Activated naive CD4-positive, alpha-beta T cell treated with Interleukin-2 at 50 U/mL for 16 hours (primary cell): ENCODE measurements at places on chromosomes 12 and 14.

DNA sequence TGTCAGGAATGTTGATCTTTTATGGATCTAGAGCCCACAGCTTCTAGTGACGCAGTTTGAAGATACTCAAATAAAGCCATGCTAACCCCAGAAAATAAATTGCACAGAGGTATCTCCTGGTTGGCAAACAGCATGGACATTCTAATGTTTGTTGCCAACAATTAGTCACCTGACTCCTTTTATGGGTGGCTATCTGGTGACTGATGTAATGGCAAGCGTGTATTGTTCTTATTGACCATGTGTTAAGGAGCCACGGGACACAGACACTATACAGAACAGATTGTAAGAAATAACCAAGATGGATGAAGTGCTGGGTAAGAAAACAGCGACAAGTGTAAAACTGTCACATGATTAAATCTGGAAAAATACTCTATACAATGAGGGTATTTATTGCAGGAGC, 401.3 kb upstream of the PDE3A start:
- no peak for DNase-seq

GRCh38 chr14:81471062-81471461, 62.6 kb downstream of the SEL1L start:
- DNase-seq: no peak

DNA sequence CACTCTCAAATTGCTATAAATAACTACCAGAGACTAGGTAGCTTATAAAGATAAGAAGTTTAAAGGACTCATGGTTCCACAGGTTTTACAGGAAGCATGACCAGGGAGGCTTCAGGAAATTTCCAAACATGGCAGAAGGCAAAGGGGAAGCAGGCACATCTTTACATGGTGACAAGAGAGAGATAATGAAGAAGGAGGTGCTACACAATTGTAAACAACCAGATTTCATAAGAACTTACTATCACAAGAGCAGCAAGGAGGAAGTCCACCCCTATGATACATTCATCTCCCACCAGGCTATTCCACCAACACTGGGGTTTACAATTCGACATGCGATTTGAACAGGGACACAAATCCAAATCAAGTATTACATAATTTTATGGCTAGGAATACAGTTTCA, 257.7 kb downstream of the BTG1 start:
- no peak for DNase-seq

GRCh38 chr12:52147367-52147963, 44.3 kb downstream of the KRT80 start:
- DNase-seq: no peak

- no peak for DNase-seq
Observed at GRCh38 chr12:72889791-72890190, 617.6 kb downstream of the TRHDE start.

- no peak for DNase-seq
Observed at GRCh38 chr12:65907513-65907912, 83.2 kb downstream of the HMGA2 start.

- DNase-seq: no peak
Observed at GRCh38 chr14:96625426-96625985, 123.3 kb downstream of the PAPOLA start.

- no peak for DNase-seq
Observed at GRCh38 chr12:124822218-124822617, 41.4 kb downstream of the SCARB1 start.

DNA sequence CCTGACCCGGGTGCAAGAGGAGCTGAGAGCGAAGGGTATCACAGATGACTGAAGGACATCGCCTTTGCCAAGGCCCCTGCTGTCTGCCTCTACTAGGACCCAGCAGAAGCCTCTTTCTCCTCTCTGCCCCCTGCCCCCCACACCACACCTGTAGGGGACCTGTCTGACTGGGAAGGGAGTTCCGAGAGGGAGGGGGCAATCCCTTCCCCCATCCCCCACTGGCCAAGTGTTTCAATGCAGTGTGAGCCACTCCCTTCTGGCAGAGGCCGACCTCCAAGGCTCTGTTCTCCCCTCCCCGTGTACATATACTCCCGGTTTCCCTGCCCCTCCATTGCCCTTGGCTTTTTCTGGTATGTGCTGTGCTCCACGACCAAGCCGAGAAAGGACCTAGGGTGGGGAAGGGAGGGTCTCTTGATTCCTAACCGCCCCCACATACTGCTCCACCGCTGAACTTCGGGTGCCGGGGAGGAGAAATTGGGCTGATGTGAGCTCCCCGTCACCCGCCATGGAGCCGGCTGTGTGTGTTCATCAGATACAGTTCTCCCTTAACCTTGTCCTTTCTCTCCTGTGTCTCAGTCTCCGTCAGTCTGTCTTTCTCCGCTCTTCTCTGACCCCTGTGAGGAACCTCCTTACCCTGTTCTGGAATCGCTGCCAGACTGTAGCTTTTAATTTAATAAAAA, 2.0 kb upstream of the ARHGEF25 start:
- no peak for DNase-seq

DNA sequence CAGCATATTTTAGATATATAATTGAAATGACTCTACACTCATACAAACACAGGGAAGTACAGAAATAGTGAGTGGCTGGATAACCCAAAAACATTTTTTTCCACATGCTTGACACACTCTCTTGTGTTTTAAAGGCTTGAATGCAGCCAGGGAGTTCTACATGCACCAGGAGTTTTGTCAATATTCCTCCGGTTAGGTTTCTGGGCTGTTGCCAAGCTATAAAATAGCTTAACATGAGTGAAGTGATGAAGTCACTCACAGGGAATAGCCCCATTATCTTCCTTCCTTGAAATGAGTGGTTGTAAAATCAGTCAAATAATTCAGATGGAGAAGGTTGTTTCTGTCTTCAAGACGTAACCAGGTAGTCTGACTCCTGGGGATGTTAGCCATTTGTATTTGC, 582.7 kb downstream of the SLC6A15 start:
- no peak for DNase-seq

GRCh38 chr12:124478985-124479645, 88.3 kb downstream of the NCOR2 start:
- no peak for DNase-seq

GRCh38 chr12:129887101-129887500, 16.7 kb downstream of the TMEM132D start:
- no peak for DNase-seq

GRCh38 chr14:55701638-55702037, 121.6 kb downstream of the KTN1 start:
- no peak for DNase-seq

GRCh38 chr12:117702741-117703140, 266.0 kb downstream of the KSR2 start:
- DNase-seq: no peak

DNA sequence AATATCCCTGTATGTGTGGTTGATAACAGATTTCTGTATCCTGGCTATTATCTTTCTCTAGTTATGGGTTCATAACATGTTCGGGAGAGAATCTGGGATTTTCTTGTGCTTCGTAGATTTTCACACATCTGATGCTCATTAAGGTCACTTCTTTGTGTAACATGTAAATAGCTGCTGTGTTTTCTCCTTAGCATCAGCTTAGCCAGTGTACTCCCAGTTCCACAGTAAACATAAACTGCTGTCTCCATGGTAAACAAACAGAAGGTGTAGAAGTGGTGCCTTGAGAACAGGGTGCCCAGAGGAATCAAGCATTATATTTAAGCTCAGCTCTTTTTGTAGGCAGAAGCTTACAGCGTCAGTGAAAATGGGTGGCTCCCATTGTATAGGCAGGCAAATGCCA, 88.0 kb downstream of the ANO6 start:
- no peak for DNase-seq

DNA sequence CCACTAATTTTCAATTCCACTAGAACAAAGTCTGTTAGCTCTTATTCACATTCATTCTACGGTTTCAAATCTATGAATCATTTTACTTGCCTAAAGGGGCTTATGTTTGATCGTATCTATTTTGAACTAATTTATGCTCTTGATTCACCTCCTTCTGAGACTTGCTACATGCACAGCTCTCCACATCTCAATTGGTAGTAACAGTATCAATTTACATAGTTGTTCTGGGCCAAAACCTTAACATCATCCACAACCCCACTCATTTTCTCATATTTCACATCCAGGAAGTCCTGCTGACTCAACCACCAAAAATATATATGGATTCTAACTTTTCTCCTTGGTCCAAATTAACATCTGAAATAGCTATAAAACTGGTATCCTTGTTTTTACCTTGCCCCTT, 208.6 kb downstream of the RASSF9 start:
- DNase-seq: no peak

DNA sequence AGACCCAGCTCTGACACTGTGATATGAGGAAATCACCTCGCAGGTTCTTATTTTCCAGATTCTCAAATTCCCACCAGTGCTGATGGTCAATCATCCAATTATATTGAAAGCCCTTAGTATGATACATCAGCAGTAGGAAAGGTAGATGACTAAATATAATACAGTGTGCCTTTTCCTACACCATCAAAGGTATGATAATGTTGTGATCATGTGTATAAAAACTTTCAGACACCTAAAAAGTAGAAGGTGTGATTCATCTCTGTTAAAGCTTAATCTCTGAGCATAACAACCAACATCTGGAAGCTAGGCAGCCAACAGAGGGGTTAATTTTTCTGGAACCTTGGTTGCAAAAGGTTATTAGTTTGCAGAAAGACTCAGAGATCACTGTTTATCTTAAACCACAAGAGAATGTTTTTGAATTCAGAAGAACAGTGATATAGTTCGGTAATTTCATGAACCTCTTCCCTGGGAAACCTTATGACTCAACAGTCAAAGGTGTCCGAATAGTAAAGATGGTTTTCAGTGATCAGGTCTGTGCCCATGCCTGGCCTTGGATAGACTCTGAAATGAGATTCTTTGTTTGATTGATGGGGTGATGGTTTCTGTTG, 122.5 kb downstream of the ETV6 start:
- DNase-seq: no peak

- no peak for DNase-seq
Observed at GRCh38 chr12:80925237-80925636, 12.5 kb downstream of the LIN7A start.

DNA sequence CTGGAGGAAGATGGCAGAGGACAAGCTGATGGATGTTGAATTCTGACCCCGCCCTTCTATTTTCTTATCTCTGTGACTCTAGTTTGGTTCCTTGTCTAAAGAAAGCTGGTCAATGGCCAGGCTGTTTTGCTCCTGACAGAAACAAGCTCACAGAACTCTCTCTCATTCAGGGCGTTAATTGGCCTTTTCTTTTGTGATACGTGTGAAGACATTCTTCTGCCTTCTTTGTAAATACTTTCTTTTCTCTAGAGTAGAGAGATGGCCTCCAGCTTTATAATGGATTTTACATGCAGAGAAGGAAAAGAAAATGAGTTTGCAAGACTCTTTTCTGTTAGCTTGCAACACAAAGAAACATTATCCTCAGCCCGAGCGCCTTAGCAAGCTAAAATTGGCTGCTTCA, 492.2 kb upstream of the CCDC196 start:
- no peak for DNase-seq

DNA sequence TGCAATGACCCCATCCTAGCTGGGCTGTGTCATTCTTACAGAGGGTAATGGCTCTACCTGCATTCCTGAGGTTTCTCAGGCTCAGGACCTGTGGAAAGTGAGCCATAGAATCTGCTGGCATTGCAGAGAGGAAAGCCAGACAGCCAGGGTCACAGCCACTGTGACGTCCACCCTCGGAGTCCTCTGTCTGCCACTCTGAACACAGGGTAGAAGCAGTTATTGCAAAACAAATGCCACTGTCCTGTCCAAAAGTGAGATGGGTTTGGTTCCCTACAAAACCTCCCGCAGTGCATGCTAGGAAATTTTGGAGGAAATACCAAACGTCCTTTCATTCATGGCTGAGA, 37.8 kb downstream of the TNFAIP2 start:
- no peak for DNase-seq

GRCh38 chr12:6604259-6605029, 2.7 kb downstream of the CHD4 start:
- no peak for DNase-seq

DNA sequence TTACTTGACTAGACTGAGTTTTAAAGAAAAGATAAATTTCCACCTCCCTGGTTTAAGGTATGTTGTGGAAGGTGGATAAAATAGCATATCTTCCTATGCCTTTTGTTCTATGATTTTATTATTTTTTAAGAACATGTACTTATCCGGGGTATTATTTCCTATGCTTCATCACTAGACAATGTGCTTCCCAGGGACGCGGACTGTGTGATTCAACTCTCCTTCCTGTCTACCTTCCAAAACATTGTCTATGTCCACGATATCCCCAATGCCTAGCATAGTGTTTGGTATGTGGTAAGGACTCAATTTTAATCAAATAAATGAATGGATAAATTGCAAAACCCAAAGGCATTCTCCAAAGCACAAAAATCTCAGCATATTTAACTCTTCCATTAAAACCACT, 8.3 kb upstream of the CCND2 start:
- no peak for DNase-seq
